ENCODE measurements at places on chromosomes 2 and 18. TPM values are rescaled to one million over a fixed set of nuclear protein-coding genes. Genes with fewer than 3 reads are reported as not detected.

ARHGAP28 gene
- 0.05 TPM for total RNA-seq

SLC9A2 gene
- total RNA-seq, result 3.1 TPM

SMC6 gene
- 29.8 TPM for total RNA-seq

EN1 gene
- total RNA-seq, result 1.3 TPM

TSGA10 gene
- 9.8 TPM for total RNA-seq

SCN1A gene
- not detected for total RNA-seq

GKN2 gene
- total RNA-seq, result 3.5 TPM

DLGAP1 gene
- not detected for total RNA-seq

KCNE4 gene
- total RNA-seq, result 0.83 TPM

DNAJC10 gene
- 74.9 TPM for total RNA-seq

SERPINB12 gene
- total RNA-seq, result not detected

HRH4 gene
- total RNA-seq, result 0.02 TPM

EMILIN2 gene
- total RNA-seq, result 14.4 TPM

CTAGE1 gene
- total RNA-seq, result not detected

SERPINB13 gene
- not detected for total RNA-seq

FOXI3 gene
- total RNA-seq, result not detected

IL36G gene
- not detected for total RNA-seq

All from A549 treated with RU486 at 1 μM for 4 hours (cell line).